ENCODE measurements at places on chromosomes 6 and 20.

GRCh38 chr6:32867554-32868256 lies 13.7 kb downstream of the PSMB9 start:
- no peak for DNase-seq

GRCh38 chr20:63791497-63792156 lies 39.4 kb downstream of the ZBTB46 start:
- DNase-seq: no peak

DNA sequence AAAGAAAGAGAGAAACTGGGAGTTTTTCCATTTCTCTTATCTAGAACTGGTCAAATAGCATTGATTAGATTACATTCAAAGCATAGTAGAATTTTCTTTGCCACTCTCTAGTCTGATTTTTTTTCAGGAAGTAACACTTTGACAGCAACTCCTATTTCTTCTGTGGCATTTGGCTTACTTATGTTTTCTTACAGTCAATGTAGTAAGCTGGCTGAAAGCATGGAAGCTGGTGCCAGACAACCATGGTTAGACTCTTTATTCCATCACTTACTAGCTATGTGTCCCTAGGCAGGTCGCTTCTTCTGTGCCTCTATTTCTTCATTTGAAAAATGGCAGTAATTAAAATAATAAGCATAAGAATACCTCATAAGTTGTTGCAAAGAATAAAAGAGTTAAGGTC lies 54.2 kb upstream of the OPRM1 start:
- no peak for DNase-seq

DNA sequence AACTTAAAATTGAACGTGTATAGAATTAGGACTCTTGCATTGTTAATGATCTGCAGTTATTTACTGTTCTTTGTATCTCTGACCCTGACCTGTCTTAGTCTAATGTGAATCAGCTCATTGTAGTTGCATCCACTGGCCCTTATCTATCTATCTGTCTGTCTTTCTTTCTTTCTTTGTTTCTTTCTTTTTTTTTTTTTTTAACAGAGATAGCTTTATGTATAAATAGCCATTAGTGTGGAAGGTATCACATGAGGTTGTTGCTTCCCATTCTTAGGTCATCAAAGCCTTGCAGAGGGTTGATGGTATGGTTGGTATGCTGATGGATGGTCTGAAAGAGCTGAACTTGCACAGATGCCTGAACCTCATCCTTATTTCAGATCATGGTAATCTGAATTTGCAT lies 59.9 kb downstream of the ENPP1 start:
- no peak for DNase-seq

DNA sequence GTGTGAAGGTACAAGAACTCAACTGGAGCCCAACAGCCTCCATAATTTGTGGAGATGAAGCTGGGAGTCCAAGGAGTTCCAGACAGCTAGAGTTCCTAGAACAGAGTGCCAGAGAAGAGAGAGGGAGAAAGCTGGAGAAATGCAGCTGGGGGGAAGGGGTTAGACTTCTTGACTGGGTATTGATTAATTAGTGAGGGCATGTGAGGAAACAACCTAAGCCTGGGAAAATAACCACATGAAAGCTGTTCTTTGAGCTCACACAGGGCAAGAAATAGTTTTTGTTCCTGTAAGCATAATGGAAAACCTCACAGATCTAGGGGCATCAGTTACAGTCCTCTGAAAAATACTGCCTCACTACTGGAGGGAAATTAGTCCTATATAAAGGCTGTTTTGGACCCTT lies 230.5 kb upstream of the FKBP1C start:
- DNase-seq: no peak

DNA sequence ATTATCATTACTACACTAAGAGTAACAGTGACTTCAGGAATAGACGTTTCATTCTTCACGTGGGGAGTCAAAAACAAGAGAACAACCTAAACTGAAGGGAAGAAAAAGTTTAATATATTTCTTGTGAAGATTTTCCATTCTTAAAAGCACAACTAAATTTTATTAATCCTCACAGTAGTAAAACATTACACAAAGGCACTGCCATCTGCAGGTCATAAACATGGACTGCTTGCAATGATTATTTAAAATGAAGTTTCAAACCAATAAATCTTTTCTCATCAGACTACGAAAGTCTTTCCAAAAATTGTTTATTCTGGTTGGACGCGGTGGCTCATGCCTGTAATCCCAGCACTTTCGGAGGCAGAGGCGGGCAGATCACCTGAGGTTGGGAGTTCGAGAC lies 2.6 kb downstream of the NCOA5 start:
- no peak for DNase-seq

GRCh38 chr20:23302801-23303200 lies 47.8 kb upstream of the NXT1 start:
- no peak for DNase-seq

GRCh38 chr20:20251317-20251716 lies 116.6 kb upstream of the INSM1 start:
- no peak for DNase-seq

DNA sequence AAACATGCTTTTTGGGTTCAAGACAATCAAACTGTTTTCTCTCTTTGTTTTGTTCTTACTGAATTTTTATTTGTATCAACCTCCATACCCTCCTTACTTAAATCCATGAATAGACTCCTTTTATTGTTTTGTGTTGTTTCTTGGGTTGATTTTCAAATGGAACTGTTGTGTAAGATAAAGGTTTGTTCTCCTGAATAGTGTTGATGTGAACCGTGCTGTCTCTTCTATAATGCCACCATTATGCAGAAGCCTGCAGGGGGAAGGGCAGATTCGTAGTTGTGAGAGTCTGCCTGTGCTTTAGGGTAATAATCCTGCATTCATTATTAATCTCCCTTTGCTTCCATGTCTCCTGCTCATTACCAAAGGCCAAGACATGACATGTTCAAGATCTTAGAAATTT lies 105.9 kb downstream of the CDKAL1 start:
- DNase-seq: no peak

DNA sequence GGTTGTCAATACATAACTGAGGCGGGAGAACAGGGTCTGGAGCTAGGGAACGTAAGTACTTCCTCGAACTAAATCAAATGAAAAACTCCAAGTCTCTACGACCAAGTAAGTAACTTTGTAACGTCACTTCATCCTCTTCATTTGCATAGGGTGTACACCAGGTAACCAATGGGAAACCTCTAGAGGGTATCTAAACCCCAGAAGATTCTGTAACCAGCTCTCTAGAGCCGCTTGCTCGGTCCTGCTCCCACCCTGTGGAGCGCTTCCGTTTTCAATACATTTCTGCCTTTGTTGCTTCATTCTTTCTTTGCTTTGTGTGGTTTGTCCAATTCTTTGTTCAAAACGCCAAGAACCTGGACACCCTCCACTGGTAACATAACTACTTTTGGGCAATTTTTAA lies 133.5 kb upstream of the TMEM170B start:
- DNase-seq: no peak

DNA sequence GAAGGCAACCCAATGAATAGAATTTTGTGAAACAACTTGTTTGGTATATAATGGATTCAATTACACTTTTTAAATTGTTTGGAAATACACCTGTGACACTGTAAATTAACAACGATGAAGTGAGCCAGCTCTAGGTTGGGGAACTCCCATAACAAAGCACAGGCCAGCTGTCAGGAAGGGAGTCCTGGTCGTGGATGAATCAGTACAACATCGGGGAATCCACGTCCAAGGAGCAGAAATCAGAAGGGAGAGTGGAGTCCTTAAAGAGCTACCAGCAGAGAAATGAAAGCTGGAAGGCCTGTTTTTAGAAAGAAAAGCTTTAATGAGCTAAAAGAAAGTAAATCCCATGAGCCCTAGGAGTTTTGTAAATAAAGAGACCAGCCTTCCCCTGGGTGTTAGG lies 223.1 kb upstream of the SLC35B3 start:
- no peak for DNase-seq

DNA sequence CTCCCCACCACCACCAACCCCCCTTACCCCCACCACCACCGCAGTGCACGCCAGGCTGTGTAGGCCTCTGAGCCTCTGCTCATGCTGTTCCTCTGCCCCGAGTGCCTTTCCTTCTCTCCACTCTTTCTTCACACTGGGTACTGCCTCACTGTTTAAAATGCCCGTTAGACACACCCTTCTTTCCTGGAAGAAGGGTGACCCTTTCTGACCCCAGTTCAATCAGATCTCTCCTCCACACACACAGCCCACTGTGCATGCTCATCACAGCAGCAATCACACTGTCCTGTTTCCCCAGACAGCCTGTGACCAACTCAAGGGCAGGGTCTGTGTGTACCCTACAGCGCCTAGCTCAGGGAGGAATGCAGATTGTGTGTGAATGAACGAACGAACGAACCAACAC lies 10.0 kb downstream of the TMEM74B start:
- no peak for DNase-seq

- DNase-seq: no peak
These were observed 626.1 kb downstream of the COL12A1 start for GRCh38 chr6:74579794-74580193.

DNA sequence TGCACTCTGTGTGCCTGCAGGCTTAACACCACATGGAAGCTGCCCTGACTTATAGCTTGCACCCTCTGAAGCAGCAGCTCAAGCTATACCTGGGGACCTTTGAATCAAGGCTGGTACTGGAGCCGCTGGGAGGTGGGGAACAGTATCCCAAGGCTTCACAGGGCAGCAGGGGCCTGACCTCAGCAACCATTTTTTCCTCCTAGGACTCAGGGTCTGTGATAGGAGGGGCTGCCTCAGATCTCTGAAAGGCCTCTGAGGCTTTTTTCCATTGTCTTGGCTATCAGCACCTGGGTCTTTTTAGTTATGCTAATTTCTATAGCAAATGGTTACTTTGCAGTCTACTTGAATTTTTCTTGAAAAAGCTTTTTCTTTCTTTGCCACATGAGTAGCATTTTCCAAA lies 80.2 kb upstream of the OPRM1 start:
- no peak for DNase-seq

GRCh38 chr6:150119173-150119572 lies 23.7 kb upstream of the PPP1R14C start:
- DNase-seq: no peak

DNA sequence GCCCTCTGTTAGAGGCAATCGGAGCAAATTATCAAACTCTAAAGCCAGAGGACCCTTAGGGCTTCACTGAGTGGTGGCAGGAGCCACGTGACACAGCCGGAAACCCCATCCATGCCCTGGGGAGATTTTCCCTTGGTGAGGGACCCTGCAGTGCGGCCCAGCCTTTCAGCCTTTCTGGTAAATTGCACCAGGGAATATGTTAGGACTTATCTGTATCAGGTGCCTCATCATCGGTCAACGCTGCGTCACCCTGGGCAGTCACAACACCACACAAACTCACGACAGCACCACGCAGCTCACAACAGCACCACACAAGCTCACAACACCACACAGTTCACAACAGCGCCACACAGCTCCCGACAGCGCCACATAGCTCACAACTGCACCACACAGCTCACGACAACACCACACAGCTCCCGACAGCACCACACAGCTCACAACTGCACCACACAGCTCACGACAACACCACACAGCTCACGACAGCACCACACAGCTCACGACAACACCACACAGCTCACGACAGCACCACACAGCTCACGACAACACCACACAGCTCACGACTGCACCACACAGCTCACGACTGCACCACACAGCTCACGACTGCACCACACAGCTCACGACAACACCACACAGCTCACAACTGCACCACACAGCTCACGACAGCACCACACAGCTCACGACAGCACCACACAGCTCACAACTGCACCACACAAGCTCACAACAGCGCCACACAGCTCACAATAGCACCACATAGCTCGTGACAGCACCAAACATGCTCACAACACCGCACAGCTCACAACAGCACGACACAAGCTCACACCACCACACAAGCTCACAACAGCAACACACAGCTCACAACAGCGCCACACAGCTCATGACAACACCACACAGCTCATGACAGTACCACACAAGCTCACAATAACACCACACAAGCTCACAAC lies 199.0 kb downstream of the DLL1 start:
- no peak for DNase-seq

- no peak for DNase-seq
These were observed 26.5 kb upstream of the MYCT1 start for GRCh38 chr6:152671171-152671570.

- no peak for DNase-seq
These were observed 101.1 kb upstream of the ID4 start for GRCh38 chr6:19736066-19736465.
